ENCODE measurements at places on chromosomes 7 and 10.

- DNase-seq, result no peak
Measured at GRCh38 chr10:114342976-114343375, 61.3 kb downstream of the AFAP1L2 start.

GRCh38 chr10:127090138-127090537 is 106.3 kb downstream of the INSYN2A start:
- DNase-seq, result no peak

DNA sequence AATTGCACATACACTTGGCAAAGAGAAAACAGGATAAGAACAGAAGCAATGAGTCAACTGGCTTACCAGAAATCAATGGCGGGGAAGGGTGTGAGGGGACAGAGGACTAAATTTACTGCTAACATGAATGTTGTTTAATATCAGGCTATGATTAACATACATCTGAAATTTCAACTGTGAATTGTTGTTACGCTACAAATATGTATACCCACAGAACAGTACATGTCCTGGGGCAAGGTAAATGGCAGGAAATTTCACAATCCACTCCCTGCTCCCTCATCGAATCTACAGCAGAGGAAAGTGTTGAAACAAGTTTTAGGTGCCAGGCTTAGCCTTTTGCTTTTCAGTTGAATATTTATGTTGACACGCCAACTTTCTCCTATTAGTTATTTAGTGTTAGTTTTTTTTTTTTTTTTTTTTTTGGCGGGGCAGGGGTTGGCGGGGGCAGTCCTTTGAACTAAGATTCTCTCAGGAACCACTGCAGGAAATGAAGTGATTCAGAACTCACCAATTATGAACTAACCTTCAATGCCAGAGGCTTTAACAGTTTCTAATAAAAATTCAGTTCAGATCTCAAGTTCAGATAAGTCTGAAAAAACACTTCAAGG is 99.0 kb downstream of the UBE2H start:
- no peak for DNase-seq

GRCh38 chr10:102368077-102368476 is 27.4 kb upstream of the NFKB2 start:
- no peak for DNase-seq

- no peak for DNase-seq
Measured at GRCh38 chr10:129502448-129502847, 35.4 kb downstream of the MGMT start.

- no peak for DNase-seq
Measured at GRCh38 chr10:130372222-130372621, 236.0 kb downstream of the GLRX3 start.

- DNase-seq, result no peak
Measured at GRCh38 chr7:36521911-36522310, 132.2 kb downstream of the ANLN start.

DNA sequence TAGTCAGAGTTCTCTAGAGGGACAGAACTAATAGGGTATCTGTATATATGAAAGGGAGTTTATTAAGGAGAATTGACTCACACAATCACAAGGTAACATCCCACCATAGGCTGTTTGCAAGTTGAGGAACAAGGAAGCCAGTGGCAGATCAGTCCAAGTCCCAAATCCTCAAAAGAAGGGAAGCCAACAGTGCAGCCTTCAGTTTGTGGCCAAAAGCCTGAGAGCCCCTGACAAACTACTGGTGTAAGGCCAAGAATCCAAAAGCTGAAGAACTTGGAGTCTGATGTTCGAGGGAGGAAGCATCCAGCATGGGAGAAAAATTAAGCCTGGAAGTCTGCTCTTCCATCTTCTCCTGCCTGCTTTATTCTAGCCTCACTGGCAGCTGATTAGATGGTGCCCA is 1107.2 kb upstream of the CELF2 start:
- DNase-seq, result no peak

DNA sequence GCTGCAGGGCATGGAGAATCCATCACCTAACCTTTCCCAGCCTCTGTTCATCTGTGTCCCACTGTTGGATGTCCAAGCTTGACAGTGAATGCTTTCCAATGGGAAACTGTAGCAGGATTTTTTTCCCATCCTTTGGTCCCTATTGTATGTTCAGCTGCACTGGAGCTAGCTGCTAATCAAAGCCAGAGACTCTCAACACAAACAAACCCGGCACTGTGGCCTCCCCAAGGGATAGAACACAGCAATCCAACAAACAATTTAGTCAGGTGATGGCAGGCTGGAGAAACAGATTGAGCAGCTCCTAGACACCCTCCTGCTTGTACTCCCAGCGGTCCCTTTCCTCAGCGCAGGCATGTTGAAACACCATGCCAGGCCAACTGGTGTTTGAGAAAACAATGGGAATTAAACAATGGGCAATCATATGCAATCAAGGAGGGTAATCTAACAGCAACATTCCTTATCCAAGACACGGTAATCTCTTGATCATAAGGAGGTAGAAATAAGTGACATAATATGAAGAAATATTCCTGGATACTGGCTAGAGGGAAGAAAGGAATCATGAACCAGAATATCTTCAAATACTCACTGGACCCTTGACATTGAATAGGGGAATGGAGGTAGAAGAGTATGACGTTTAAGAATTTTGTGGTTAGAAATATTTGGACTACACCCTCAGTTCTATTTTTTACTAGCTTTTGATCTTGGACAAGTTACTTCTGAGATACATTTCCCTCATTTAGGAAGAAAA is 15.0 kb downstream of the PTN start:
- no peak for DNase-seq
